A549 treated with dexamethasone at 1 μM for 4 hours (cell line): ENCODE measurements at places on chromosomes 7 and 10. TPM values are rescaled to one million over a fixed set of nuclear protein-coding genes. Genes with fewer than 3 reads are reported as not detected.

AGR3 gene
- not detected in 5 replicates for total RNA-seq

FAM25C gene
- total RNA-seq = 0.57 to 4.1 TPM (median 2.0 TPM) in 4 of 5 replicates, not detected in the other

PAPOLB gene
- not detected in 5 replicates for total RNA-seq

DNAJC12 gene
- 37.8 to 66.0 TPM (median 44.4 TPM) in 5 replicates for total RNA-seq

NXPH1 gene
- not detected in 5 replicates for total RNA-seq
